ENCODE measurements at places on chromosomes 6 and 20.

GRCh38 chr6:166998256-166999144 lies 697 bp upstream of the CEP43 start:
- no peak for DNase-seq

DNA sequence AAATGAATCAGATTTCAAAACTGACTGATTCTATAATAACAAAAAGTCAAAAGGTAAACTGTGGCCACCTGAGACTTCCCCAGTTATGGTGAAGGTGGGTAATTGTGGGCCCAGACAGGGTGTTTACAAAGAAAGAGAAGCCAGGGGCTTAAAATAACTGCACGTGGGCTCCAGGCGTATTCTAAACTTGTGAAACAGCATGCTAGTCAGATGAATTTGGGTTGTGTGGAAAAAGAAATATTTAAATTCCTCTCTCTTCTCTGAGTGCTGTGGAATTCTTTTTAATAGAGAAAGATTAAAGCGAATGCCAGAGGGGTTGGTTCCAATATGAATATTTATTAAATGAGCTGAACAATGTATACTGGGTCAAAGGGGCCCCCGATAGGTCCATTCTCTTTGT lies 166.3 kb upstream of the AFDN start:
- no peak for DNase-seq

- no peak for DNase-seq
Measured at GRCh38 chr6:169766232-169766631, 14.8 kb downstream of the ERMARD start.

- no peak for DNase-seq
Measured at GRCh38 chr6:154331750-154332149, 24.9 kb downstream of the IPCEF1 start.

DNA sequence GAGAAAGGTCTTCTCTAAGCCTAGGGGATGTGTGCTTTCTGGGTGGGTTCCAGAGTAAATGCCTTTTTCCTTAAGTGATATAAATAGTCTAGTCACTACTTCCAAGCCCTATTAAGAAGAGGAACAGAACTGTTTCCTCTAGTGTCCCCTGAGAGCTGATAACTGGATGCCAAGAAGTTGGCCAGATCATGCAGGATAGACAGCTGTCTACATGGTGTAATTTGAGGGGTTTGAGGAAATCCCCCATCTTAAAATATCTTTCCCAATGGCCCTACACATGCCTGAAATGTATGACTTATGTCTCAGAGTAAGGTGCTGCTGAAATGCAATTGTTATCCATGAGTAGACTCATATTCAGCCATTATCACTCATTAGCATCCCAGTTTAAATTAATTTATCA lies 20.2 kb upstream of the PIM1 start:
- no peak for DNase-seq

GRCh38 chr20:56429502-56429901 lies 17.4 kb downstream of the CASS4 start:
- no peak for DNase-seq

- no peak for DNase-seq
Measured at GRCh38 chr6:156942266-156942665, 165.1 kb downstream of the ARID1B start.

GRCh38 chr6:159104931-159105330 lies 60.1 kb upstream of the TAGAP start:
- DNase-seq = no peak

GRCh38 chr6:22892452-22892851 lies 323.1 kb downstream of the HDGFL1 start:
- DNase-seq = no peak

- no peak for DNase-seq
Measured at GRCh38 chr6:84731901-84732300, 32.5 kb downstream of the TBX18 start.

DNA sequence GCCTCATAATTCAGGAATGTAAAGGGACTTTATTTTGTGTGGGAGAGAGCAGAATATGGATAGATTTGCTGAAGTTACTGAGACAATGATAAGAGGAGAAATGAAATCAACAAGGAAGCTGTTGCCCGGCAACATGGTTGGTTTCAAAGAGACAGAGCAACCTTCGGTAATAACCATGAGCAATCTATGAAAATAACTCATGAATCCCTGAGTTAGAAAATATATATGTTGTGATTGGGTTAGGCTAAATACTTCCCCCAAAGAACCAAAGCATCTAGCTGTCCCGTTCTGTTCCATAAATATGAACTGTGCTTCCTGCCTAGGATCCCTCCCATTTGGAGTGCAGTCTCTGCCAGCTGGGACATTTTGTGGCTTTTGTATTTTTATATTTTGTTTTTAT lies 23.1 kb downstream of the SERPINB1 start:
- no peak for DNase-seq

- DNase-seq = no peak
Measured at GRCh38 chr6:85126485-85127167, 323.3 kb upstream of the NT5E start.

GRCh38 chr6:42010909-42011308 lies 39.4 kb upstream of the TAF8 start:
- no peak for DNase-seq

DNA sequence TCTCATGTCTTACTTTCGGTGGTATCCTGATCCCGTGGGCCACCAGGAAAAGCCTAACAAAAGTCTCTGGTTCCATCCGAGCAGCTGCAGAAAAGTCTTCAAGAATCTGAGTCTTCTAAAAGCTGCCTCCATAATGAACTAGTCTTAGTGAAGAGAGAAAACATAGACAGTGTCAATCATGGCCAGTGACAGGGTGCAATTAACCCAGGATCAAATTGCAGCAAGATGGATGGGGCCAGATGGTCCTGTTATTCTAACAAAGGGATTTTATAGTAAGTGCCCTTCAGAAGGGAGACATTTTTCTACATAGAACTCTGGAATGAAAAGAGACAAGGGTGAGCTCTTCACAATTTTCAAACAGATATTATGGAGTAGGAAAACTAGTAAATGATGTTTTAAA lies 281.6 kb upstream of the ZFP64 start:
- no peak for DNase-seq

GRCh38 chr6:65557224-65557623 lies 149.8 kb downstream of the EYS start:
- DNase-seq = peak; percentile 74

DNA sequence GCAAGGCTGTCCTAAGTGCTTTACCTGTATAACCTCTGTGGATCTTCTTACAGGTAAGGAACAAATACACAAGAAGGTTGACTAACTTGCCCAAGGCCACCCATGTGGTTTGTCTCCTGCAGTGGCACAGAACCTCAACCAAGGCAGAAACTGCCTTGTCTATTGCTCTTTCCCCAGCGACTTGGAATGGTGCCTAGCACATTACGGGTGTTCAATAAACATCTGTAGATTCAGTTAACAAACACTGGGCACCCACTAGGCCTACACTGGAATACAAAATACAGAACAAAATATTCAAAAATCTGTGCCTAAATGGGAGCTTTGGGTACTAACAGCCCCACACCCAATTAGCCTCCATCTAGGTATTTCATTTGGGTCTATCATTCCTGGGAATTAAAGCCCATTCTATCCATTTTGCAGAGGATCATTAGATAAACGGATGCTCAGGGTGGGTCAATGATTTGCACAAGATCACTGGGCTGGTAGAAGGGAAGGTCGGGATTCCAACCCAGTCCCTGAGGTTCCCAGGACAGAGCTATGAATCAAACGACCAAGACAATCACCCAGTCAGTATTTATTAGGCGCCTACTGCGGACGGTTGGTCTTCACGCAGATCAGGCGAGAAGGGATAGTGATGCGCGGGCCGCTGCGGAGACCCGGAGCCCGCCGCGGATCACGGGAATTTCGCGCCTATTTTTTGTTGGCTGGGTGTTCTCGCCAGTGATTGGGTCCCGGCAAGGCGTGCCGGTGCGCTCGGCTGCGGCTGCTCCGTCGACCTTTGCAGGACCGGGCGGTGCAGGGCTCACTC lies at the start of gene STK35:
Gene STK35 (plus strand): TSS at position 771 of the 808 bp plus-strand sequence. CDS start 55 bp downstream, outside the sequence.
- DNase-seq = peak; percentile 74

DNA sequence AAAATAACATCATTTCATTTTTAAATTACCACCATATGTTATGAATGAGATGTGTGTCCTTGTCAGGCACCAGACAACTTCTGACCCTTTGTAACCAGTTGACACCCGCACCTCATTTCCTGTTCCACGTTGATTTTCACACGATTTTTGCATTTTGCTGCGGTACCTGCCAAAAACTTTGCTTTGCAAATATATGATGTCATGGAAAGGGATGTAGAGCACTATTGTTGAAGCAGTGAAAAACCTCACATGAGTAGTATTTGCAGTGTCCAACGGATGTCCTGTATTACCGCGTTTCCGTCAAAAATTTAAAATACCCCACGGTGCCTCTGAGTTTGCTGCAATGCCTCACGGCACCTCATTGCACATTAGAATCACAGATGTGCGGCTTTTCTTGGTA lies 115.6 kb downstream of the MTHFD1L start:
- DNase-seq = no peak

- DNase-seq = no peak
Measured at GRCh38 chr6:138643210-138643609, 130.4 kb upstream of the CCDC28A start.

DNA sequence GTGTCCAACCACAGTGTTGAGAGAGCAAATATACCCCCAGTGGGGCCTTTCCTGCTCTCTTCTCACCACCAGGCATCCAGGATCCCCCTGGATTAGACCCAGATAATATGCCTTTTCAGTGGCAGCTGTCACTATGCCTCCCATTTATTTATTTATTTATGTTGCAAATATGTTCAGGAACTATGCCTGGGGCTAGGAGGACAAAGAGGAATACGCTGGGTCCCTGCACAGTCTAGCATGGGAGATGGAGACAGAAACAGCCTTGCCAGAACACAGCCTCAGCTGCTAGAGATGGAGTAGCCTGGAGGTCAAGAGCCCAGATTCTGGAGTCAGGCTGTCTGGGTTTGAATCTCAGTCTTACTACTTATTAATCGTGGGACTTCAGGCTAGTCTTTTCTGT lies 74.6 kb upstream of the LRFN2 start:
- peak; percentile 9 for DNase-seq

- DNase-seq = no peak
Measured at GRCh38 chr6:90186026-90186425, 110.6 kb downstream of the BACH2 start.

DNA sequence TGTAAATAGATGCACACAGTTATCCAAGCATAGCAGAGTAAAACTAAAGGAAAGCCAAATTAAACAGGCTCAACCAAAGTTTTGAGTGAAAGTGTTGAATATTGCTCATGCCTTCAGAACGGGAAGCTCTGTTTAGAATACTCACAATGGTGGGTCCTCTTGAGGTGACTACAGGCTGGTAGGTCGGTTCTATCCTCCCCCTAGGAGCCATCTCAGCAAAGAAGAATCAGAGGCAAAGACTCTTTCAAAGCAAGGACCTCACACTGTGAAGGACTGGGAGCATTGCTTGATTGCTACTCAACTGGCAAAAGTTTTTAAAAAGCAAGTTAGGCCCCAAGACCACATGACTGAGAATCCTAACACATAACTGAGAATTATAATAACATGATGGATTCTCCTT lies 88.4 kb upstream of the JAG1 start:
- no peak for DNase-seq

- DNase-seq = no peak
Measured at GRCh38 chr6:121335087-121336008, 1.1 kb upstream of the TBC1D32 start.

- no peak for DNase-seq
Measured at GRCh38 chr6:143064271-143064670, 3.6 kb downstream of the AIG1 start.

DNA sequence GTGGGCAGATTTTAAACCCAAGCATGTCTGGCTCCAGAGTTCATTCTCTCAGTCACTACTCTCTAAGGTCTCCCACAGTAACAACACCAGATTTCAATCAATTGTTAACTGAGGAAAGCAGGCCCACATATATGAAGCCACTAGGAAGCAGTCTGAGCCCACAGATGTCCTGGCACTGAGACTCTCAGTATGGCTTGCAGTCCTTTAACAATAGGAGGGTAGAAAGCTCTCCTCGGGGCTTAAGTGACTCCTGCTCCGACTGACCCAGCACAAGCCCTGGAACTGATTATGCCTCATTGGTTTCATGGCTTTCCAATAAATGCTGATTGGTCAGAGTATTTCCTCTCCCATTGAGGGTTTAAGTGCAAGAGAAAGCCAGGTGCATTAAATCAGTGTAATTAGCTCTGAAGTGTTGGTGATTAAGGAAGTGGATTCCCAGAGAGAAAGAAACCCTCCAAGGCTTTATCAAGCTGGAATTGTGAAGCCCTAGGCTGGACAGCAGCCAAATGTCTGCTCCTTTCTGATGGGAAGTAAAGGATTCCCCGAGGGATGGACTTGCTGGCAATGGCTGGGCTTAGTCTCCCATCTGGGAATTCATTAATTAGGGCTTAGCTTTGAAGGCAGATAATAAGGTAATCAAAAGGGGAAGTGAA lies 76.6 kb upstream of the PROKR2 start:
- no peak for DNase-seq
